Ovary (tissue), 10 donors: ENCODE measurements at places on chromosomes 3 and 15. TPM values are rescaled to one million over a fixed set of nuclear protein-coding genes. Genes with fewer than 3 reads are reported as not detected.
A peak's percentile ranks its signal among the peaks of the same experiment; 100 is the strongest.

RFX7 gene
- total RNA-seq: 16.8 TPM

DNA sequence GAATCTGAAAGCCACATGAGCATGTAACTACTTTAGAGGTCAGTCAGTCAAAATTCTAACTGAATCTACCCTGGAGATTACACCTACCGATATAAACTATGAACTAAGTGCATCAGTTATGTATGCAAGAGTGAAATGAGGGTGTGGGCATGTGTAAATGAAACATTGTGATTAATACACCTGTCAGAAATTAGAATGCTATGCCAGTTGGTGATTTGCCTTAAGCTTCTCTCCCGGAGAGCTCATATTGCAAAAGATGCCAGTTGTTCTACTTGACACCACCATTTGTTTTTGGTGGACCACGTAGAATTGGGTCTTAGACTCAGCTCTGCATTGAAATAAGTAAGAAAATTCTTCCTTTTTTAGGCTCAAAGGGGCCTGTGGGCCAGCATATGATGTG is 91.0 kb upstream of the KBTBD8 start:
- H3K4me3 ChIP-seq: no peak overlapping the region
- no peaks in the 10 kb centered on the region for H3K4me1 ChIP-seq
- no peaks in the 10 kb centered on the region for H3K36me3 ChIP-seq
- H3K27me3 ChIP-seq: no peaks in the 10 kb centered on the region

DNA sequence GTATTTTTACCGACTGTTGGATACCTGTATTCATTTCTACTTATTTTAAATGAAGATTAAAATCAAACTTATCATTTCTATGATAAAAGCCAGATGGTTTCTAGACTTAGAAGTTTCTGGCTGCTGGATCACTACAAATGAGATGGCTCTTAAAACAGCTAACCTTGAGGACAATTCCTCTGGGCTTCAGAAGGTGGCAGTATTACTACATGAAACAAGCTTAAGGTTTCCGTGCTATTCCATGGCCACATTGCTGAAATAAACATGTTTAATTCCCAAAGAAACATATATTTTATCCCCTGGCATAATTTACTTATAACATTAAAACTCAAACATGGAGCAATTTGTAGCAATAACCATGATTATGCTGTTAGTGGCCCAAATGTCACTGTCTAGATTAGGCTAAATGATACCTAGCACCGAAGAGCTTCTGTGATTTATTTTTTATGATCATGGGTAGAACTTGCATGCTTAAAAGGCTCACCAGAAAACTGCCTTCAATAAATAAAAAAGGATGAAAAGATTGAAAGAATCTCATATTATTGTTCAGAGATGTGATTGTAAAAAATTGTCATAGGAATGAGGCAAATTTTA is 204.0 kb upstream of the NANOGP8 start:
- H3K27me3 ChIP-seq: no peaks in the 10 kb centered on the region
- no peak overlapping the region for H3K4me3 ChIP-seq
- H3K27ac ChIP-seq: no peak overlapping the region
- H3K4me1 ChIP-seq: no peaks in the 10 kb centered on the region

DNA sequence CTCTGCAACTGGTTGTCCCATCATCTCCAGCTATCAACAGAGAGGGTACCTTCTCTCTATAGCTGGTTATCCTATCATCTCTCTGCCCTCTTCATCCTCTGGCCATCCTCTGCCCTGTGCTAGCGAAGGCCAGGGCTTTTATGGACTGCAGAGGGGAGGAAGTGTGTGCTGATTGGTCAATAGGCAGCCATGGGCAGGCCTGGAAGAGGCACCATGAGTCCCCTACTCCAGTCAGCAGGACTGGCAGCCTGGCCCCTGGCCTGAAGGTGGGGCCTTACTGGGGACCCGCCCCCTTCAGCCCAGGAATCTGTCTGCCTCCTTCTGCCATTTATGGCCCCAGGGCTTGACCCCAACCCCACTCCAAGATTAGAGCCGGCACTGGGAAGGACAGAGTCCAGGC is 10.4 kb upstream of the TRIM59 start:
- H3K27ac ChIP-seq: no peak overlapping the region
- H3K36me3 ChIP-seq: no peaks in the 10 kb centered on the region
- no peaks in the 10 kb centered on the region for H3K4me1 ChIP-seq
- H3K27me3 ChIP-seq: no peaks in the 10 kb centered on the region
- H3K4me3 ChIP-seq: no peak overlapping the region

DNA sequence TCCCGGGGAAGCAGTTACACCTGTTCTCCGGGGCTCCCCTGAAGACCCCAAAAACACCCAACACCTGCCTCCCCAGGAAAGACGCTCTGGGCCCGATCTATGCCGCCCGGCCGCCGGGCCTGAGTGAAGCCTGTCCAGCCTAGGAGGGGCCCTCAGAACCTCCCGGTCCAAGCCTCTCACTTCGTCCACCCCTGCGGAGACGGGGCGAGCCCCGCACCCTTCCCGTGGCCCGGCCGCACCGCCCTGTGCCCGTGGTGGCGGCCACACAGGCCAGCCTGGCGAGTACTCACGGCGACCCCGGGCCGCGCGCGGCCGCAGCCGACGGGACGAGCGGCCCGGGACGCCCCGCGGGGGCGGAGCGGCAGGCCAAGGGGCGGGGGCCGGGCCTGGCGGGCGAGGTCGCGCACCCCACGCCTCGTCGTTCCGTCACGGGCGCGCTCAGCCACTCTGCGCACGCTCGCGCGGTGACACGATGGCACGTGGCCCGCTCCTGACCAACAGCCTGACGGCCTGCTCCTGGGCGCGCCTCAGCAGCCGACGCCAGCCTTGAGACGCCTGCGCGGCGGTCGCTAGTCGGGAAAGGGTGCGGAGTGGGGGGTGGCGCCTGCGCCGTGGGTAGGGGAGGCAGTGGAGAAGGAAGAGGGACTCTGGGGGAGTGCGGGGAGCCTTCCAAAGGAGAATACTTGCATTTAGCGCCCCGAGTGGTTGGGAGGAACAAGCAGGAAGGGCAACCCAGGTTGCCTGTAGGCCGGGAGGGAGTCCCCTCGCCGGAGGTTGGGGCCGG is at the start of gene PARP6:
Gene PARP6 (minus strand): TSS at position 342 of the 784 bp plus-strand sequence. CDS start 5,077 bp downstream, outside the sequence.
- peaks cover 6% of the 10 kb centered on the region for H3K4me1 ChIP-seq
- no peaks in the 10 kb centered on the region for H3K36me3 ChIP-seq
- peak; percentile 99 for DNase-seq
- H3K4me3 ChIP-seq: peak within 1 kb of the TSS; percentile 76
